Upper lobe of left lung (tissue), 6 donors: ENCODE measurements at places on chromosomes 5 and 9.

GRCh38 chr9:109181284-109181683, 14.2 kb upstream of the FRRS1L start:
- no peak for DNase-seq
- no peaks in the 10 kb centered on the region for H3K36me3 ChIP-seq
- no peak overlapping the region for H3K27ac ChIP-seq

DNA sequence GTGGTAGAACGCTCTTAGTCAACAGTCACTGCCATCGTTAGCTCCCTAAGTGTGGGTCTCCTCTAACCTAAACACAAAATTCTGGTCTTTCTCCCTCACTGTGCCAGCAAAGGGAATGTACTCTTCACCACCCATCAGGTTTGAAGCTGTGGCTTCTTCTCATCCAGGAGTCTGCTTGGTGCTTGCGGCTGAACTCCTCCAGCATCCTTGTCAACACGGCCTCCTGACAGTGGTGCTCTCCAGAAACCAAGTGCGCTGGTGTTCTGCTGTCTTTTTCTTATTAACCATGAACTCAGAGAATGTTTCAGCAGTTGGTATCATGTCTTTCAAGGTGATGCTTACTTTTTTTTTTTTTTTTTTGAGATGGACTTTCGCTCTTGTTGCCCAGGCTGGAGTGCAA, 23.9 kb upstream of the LPCAT1 start:
- DNase-seq, result no peak
- peaks cover 4% of the 10 kb centered on the region for H3K4me1 ChIP-seq
- no peak overlapping the region for H3K4me3 ChIP-seq
- no peaks in the 10 kb centered on the region for H3K27me3 ChIP-seq

GRCh38 chr9:78921341-78921740, 624.4 kb downstream of the PSAT1 start:
- H3K36me3 ChIP-seq, result no peaks in the 10 kb centered on the region
- no peak for DNase-seq
- no peaks in the 10 kb centered on the region for H3K4me1 ChIP-seq
- no peaks in the 10 kb centered on the region for H3K27me3 ChIP-seq

DNA sequence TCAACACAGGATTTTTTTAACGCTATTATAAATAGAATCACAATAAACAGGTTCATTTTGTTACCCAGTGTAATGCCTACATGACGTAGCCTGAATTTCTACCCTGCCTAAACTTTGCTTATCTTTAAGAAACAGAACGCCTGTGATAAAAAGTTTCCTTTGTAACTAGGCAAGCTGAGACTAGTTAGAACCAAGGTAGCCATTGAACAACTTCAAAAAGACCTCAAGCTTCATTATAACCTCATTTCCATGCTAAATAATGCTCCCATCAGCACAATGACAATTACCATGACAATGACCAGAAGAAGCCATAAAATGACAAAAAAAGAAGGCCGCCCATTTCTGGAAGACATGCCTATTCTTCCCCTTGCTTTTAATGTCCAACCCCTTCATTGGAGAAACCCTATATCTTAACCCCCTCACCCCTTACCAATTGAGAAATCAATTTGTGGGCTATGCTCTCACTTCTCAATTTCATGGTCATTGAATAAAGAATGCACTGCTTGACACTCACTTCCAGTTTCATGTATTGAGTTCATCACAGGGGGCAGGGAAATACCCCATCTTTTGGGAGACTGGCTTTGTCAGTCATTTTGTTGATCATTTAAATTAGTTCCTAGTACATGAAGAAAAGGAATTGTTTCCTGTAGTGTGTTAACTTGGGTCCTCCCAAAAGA, 276.8 kb downstream of the MCTP1 start:
- DNase-seq, result no peak

DNA sequence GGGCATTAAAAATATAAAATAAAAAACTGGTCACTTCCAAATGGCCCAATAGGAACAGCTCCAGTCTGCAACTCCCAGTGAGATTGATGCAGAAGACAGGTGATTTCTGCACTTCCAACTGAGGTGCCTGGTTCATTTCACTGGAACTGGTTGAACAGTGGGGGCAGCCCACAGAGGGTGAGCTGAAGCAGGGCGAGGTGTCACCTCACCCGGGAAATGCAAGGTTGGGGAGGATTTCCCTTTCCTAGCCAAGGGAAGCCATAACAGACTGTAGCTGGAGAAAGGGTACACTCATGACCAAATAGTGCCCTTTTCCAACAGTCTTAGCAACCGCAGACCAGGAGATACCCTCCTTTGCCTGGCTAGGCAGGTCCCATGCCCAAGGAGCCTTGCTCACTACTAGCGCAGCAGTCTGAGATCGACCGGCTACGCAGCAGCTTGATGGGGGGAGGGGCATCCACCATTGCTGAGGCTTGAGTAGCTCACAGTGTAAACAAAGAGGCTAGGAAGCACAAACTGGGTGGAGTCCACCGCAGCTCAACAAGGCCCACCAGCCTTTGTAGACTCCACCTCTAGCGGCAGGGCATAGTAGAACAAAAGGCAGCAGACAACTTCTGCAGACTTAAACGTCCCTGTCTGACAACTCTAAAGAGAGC, 12.7 kb downstream of the RLN1 start:
- H3K27me3 ChIP-seq, result no peaks in the 10 kb centered on the region
- H3K4me3 ChIP-seq, result peak overlapping the region; percentile 9
- H3K4me1 ChIP-seq, result no peaks in the 10 kb centered on the region
- DNase-seq, result no peak
- no peak overlapping the region for H3K27ac ChIP-seq
- no peaks in the 10 kb centered on the region for H3K36me3 ChIP-seq

GRCh38 chr5:149063017-149063687, at the start of gene SH3TC2:
SH3TC2 (minus strand) TSS chr5:149063062; CDS start chr5:149063022, 40 bp downstream.
- H3K4me3 ChIP-seq, result no peak within 1 kb of the TSS
- peak within 1 kb of the TSS; percentile 77 for H3K27ac ChIP-seq
- no peaks in the 10 kb centered on the region for H3K27me3 ChIP-seq
- H3K4me1 ChIP-seq, result peaks cover 21% of the 10 kb centered on the region

DNA sequence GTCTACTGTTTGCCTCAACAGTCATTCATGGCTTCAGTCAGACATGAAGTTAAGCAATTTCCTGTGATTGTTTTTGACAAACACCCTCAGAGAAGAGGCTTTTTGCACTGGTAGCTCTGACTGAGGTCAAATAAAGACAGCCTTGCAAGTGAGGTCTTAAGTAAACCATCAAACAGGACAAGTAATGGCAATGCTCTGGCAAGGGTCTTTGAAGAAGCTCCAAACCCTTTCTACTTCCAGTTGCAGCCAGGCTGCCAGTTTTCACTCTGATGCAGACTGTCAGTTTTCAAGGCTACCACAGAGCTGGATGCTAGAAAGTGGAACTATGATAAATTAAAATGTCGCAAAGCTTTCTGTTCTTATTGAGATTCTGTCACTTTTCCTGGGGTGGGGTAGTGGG, 421.5 kb upstream of the PTGER4 start:
- H3K4me3 ChIP-seq, result no peak overlapping the region
- H3K27me3 ChIP-seq, result no peaks in the 10 kb centered on the region
- H3K27ac ChIP-seq, result no peak overlapping the region
- no peak for DNase-seq
- no peaks in the 10 kb centered on the region for H3K36me3 ChIP-seq

DNA sequence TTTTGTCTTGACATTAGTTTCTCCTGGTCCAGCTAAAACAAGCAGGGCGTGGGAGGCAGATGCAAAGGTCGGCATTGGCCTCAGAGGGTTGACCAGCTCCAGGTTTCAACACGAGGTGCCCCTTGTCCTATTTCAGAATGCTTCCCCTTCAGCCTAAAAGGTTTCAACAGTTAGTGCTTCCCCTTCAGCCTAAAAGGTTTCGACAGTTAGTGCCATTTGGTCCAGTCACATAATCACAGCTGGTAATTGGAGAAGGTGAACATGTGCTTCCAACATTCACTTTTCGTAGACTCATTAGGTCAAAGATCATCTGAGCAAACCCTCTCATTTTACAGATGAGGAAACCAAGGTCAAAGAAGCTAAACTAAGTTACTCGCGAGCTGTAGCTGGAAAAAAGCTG, 270.3 kb upstream of the MAP3K1 start:
- peak overlapping the region; percentile 3 for H3K27ac ChIP-seq
- no peaks in the 10 kb centered on the region for H3K27me3 ChIP-seq
- H3K4me1 ChIP-seq, result peaks cover 7% of the 10 kb centered on the region
- DNase-seq, result no peak

GRCh38 chr5:143433670-143434069, 30.2 kb upstream of the NR3C1 start:
- H3K36me3 ChIP-seq, result no peaks in the 10 kb centered on the region
- H3K27ac ChIP-seq, result no peak overlapping the region
- H3K4me1 ChIP-seq, result peaks cover 3% of the 10 kb centered on the region
- H3K27me3 ChIP-seq, result no peaks in the 10 kb centered on the region
- no peak for DNase-seq

DNA sequence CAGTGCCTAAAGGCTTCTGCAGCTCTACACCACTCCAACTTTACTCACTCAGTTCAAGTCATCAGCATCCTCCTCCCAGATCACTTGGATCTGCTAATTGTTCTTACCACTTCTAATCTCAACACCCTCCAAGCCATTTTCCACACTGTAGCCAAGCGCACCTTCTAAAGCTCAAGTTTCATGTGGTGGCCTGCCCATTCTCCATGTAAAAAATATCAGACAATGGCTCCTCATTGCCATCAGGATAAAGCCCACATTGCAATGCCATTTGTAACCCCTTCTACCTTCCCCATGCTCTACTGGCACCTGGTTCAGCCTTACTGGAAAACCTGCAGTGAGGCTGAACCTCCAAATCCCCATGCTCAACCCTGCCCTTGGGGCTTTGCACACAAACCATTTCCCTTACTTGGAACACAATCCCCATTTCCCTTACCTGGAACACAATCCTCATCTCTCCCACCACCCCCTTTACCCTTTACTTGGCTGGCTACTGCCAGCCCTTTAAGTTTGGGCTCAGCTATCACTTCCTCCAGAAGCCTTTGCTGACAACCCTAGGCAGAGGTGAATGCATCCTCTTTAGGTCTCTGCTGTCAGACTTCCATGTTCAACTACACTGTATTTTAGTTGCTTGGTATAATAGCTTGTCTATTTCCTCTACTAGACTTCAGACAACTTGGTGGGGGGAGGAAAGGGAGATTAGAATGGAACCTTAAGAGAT, 220.0 kb downstream of the TSSK1B start:
- no peaks in the 10 kb centered on the region for H3K36me3 ChIP-seq
- no peaks in the 10 kb centered on the region for H3K27me3 ChIP-seq
- H3K4me3 ChIP-seq, result no peak overlapping the region
- no peak for DNase-seq
- H3K27ac ChIP-seq, result no peak overlapping the region

- no peaks in the 10 kb centered on the region for H3K36me3 ChIP-seq
- no peaks in the 10 kb centered on the region for H3K27me3 ChIP-seq
- no peak overlapping the region for H3K4me3 ChIP-seq
- DNase-seq, result no peak
- H3K4me1 ChIP-seq, result peaks cover 4% of the 10 kb centered on the region
- no peak overlapping the region for H3K27ac ChIP-seq
These were observed 5.9 kb downstream of the SLC38A9 start for GRCh38 chr5:55706230-55706629.

DNA sequence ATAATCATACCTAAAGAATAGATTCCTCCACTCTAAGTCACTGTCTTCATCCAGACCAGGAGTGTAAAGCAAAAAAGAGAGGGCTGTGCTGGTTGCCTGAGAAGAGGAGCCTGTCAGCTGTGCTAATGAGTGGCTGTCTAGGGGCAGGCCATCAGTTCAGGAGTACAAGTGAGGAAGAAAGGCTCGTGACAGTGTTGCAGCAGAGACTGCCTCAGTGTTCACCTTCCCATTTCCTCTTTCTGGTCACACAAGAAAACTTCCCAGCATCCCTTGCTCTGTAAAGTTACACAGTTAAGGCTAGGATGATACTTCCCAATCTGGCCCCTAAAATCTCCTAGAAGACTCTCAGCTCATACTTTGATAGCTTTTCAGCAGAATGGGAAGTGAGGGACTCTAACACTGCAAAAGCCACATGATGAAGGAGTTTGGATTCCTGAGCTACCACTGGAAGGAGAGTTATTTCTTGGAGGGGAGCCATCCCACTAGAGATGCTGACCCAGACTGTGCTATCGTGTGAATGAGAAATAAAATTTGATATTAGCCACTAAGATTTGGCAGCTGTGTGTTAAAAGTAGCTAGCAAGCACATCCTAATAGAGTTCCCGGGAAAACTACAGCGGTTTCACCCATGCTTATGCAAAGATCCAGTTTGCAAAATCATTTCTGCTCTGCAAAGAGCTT, 67.1 kb downstream of the ADAMTS12 start:
- no peaks in the 10 kb centered on the region for H3K27me3 ChIP-seq
- H3K36me3 ChIP-seq, result no peaks in the 10 kb centered on the region

DNA sequence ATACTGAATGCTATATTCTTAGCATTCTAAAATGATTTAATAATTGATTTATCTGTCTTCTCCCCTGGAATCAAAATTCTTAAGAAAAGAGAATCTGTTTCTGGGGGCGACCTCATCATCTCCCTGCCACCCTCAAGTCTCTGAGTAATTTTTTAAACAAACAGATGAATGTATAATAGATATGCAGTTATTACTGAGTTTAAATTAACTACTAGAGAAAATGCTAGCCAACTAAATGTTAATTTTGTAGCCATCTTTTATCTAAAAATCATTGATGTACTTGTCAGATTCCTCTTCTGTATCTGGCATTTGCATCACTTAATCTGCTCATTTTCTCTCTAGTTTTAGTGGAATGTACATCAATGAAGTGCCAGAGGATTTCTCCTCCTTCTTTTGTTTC, 87.5 kb downstream of the ERBIN start:
- no peak for DNase-seq
- H3K27me3 ChIP-seq, result no peaks in the 10 kb centered on the region
- H3K27ac ChIP-seq, result no peak overlapping the region
- H3K36me3 ChIP-seq, result no peaks in the 10 kb centered on the region
- H3K4me1 ChIP-seq, result no peaks in the 10 kb centered on the region
- H3K4me3 ChIP-seq, result no peak overlapping the region

DNA sequence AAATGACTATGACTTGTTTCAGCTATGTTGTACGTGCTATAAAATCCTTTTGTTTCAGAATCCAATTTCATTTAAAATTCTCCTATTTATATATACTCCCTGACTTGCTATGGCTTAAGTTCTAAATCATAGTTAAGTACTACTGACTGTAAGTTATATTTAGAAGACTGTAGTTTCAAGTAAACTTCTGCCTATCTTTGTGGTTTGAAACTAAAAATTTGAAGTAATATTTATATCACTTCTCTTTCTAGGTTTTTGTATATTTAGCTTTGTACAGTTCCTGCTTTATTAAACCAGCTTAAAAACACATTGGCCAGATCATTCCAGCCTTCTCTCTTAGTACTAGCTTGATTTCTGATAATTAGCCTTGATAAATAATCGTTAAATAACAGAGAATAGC, 196.3 kb downstream of the MLLT3 start:
- no peak for DNase-seq
- H3K36me3 ChIP-seq, result no peaks in the 10 kb centered on the region
- H3K27me3 ChIP-seq, result no peaks in the 10 kb centered on the region
- H3K27ac ChIP-seq, result no peak overlapping the region
- H3K4me3 ChIP-seq, result no peak overlapping the region

- peak; percentile 81 for DNase-seq
- no peak overlapping the region for H3K4me3 ChIP-seq
- H3K36me3 ChIP-seq, result no peaks in the 10 kb centered on the region
- H3K4me1 ChIP-seq, result peaks cover 77% of the 10 kb centered on the region
- no peaks in the 10 kb centered on the region for H3K27me3 ChIP-seq
These were observed 30.4 kb downstream of the IRF1 start for GRCh38 chr5:132459983-132460838.
